ENCODE measurements at places on chromosomes 2 and 18.

DNA sequence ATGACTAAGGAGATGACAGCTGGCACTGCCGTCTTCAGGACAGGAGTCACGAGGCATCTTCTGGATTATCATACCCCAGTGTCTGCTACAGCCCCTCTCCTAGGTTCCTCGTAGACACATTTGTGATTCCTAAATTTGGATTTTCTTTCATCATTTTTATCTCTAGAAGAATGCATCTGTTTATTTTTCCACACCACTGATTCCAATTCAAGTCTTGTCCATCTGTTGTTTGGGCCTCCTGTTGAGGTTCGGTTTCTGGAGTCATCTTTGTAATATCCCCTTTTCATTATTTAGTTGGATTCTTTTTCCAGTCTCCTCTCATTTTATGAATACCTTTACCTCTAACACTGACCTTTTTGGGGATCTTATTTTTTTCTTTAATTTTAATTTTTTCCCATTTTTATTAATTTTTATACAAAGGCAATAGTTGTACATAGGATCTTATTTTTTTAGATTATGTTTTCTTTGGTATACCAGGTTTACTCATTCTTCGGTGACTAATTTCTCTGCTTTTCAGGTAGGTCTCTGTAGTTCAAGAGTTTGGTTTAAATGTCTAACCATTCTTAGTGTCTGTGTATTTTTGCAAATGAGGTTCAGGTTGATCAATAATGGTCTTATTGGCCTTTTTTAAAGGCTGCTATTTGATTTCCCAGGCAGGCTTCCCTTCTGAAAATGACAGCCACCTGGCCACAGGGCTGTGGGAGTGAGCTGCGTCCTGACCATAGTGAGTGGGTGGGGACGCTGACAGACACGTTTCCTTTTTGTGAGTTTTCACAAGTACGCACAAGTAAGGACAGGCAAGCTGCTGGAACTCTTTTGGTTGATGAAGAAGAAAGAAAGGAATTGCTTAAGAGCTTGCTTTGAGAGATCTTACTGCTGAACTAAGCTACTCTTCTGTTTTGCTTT, 34.5 kb downstream of the FARP2 start:
- no peak for DNase-seq

GRCh38 chr2:54665436-54665856, 58.0 kb upstream of the EML6 start:
- no peak for DNase-seq

- no peak for DNase-seq
Observed at GRCh38 chr2:209147981-209148380, 275.9 kb upstream of the MAP2 start.

DNA sequence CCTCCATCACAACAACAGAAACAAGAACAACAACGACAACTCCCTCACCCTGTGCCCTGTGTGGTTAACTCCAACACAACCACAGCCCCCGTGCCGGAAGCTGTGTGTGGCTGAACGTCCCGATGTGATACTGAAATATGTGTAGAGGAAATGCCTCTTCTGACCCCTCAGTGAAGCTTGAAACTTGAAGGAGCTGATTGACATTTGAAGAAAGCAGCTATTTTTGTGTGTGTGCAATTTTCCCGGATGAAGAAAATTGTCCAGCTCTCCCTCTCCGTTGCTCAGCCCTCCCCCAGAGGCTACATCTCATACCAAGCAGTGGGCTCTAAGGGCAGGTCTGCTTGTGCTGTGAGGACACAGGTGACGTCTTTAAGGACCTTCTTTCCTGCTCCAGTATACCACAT, 173.8 kb downstream of the ICOS start:
- DNase-seq: peak; percentile 40

GRCh38 chr2:116452651-116453050, 1361.8 kb upstream of the DDX18 start:
- no peak for DNase-seq

DNA sequence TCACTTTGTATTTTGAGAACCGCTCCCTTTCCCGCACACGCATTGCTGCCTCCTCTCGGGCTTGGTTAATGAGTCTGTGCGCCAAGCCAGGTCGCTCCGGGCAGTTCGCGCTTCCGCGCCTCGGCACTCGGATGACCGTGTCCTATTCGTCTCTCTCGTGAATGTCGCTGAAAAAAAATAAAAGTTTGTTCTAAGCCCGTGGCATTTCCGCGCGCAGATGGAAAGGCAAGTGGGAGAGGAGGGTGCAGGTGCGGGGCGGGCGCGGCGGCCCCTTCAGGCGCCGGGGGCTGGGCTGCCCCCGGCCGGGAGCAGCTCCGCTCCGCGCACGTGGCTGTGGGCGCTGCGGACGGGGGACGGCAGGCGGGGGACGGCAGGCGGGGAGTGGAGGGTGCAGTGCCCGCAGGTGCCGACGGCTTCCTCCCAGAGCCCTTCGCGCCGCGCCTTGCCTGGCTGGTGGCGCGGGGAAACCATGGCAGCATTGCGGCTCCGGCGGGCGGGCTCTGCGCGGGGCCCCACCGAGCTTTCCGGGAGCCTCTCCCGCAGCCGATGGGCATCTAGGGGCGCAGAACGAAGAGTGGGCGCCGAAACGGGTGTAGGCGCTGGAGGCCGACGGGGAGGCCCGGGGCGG, 159.6 kb upstream of the SIX2 start:
- peak; percentile 20 for DNase-seq

DNA sequence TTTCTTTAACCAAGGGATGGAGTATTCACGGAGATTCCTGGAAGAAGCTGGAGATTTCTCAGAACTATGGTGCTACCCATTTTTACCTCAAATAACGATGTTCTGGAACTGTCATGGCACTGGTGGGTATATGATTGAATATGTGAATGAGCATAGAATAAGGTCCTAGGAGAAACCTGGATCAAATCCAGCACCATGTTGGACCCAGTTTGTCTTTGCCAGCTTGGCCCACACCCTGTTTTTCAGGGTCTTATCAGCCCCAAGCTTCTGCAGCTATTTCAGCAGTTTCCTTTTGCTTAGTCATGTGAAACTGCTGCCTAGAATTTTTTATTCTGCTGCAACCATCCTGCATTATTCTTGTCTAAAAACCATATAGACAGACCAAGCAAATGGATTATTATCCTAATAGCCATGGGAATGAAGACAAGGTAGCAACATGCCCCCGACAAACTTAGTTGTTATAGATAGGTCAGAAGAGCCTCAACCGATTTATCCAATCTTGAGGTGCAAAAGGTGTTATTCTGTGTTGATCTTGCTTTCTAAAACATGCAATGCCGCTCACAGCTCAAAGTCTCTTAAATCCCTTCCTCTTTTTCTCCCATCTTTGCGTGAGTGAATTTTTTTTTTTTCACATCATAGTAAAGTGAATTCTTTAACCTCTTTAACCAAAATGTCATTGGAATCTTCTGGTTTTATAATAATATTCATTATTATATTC, 133.6 kb downstream of the PRPF40A start:
- DNase-seq: no peak

DNA sequence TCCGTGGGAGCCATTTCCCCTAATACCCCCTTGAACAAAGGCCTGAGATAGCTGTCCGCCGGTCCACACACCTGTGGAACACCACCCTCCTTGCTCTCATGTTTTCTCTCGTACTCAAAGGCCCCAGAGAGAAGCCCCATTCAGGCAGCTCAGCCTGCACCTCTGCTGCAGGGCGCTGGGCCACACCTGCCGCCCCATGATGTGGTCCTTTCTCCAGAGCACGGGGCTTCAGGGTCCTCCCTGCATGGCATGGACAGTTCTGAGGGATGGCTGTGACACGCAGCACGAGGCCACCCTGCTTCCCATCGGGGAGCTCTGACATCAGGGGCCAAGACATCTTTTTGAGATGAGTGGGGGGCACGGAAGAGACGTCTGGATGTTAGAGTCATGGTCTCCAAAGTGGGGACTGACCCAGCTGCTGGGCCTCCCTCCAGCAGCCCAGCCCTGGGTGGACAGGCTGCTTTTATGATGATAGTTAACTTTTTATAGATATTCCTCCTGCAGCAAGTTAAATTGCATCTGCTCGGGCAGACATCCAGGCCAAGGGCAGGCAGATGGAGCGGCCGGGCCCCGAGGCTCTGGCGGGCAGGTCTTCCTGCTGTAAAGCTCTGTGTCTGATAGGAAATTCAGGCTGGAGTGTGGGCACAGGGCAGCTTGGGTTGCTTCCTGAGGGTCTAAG, 56.7 kb downstream of the SDC1 start:
- DNase-seq: no peak

GRCh38 chr2:102796337-102796736, 34.5 kb downstream of the TMEM182 start:
- DNase-seq: no peak

DNA sequence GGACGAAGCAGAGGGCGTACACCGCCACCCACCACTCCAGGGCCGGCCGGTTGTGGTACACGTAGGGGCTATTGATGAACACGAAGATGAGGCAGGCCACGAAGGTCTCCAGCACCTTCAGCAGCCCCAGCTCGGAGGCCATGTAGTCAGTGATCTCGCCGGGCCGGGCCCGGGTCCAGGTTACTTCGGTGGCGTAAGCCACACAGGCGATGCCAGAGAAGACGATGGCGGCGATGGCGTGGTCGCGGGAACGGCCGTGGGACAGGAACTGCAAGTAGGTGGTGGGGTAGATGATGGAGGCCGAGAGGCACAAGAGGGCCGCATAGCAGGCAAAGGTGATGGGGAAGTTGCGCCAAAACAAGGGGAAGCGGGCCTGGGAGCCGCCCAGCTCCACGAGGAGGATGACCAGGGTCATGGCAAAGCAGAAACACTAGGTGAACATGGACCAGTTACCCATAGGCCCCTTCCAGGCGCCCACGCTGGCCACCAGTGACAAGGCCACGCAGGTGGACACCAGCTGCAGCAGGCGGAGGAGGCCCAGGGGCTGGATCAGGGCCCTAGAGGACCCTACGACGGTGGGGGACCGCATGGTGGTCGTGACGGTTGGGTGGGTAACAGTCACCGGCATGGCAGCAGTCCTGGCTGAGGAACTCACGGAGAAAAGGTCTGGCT, 128.4 kb upstream of the FAM98A start:
- no peak for DNase-seq

GRCh38 chr18:62954366-62954765, 239.0 kb downstream of the PHLPP1 start:
- DNase-seq: no peak

GRCh38 chr2:190794377-190794776, 86.2 kb upstream of the GLS start:
- no peak for DNase-seq

DNA sequence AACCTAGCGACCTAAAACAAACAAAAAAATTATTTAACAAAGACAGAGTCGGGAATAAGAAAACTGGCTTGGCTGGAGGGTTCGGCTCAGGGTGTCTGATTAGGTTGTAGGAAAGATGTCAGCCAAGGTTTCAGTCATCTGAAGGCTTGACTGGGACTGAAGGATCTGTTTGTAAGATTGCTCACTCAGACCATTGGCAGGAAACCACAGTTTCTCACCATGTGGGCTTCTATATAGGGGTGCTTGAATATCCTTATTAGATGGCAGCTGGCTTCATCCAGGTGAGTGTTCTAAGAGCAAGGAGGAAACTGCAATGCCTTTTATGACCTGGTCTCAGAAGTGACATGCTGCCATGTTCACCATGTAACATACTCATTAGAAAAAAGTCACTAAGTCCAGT, 999 bp upstream of the IL36B start:
- no peak for DNase-seq

DNA sequence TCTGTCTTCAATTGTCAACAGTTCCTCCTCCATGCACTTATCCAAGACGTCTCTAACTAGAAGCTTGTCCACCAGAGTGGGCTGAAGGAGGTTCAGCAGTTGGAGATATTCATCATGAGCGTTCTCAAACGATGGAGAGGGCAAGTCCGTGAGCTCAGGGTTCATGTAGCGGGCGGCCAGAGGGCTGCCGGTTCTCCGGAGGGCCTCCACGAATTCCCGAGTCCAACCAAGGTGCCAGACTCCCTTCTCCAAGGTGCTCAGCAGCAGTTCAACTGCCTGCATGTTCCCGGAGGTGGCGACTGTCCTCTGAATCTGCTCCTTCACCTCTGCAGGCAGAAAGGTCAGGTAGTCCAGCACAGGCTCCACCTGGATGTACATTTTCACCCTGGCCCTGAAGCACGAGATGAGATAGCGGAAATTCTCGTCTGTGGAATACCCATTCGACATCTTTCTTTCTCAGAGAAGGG, 590 bp downstream of the IFIH1 start:
- peak; percentile 58 for DNase-seq

GRCh38 chr2:18213986-18214385, 335.5 kb downstream of the KCNS3 start:
- DNase-seq: no peak

DNA sequence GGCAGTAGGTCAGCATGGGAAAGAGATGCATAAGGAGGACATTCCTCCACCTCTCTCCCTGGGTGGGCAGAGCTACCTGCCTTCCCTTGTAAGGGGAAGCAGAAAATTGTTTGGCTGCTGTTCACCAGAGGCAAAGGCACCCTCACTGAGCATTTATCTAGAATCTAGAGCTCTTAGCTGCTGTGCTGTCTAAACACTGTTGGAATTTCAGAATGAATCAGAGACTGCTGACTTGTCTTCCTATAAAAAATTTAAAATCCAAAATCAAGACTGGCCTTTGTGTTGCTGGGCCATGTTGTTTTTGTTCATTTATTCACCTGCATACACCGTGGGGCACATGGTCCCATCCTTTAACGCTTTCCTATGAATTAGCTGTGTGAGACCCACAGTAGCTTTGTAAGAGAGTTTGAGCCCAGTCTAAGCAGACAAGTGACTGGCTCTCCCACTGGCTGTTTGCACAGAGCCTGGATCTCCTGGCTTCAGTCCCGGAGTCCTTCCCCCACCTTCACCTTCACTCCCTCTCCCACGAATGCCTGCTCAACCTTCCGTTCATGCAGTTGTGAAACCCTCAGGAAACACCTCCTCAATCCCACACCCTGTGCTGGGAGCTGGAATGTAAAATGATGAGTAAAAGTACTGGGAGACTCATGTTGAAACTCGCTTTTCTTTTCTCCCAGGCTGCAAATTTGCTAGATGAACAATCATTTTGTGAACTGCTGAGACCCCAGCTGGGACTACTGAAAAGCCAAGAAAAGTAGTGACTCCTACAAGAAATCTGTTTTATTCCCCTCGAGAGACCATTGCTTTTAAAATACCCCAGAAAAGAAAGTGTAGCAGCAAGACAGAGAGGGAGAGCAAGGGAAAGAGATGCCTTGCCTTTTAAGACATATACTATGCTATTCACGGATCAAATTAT, 76.2 kb downstream of the FAM168B start:
- no peak for DNase-seq

GRCh38 chr2:43348908-43349661, 122.7 kb upstream of the ZFP36L2 start:
- DNase-seq: no peak

- no peak for DNase-seq
Observed at GRCh38 chr18:48666613-48667012, 127.8 kb downstream of the CTIF start.

- DNase-seq: no peak
Observed at GRCh38 chr2:59204040-59204439, 962.9 kb upstream of the FANCL start.
